ENCODE measurements at places on chromosomes 11 and 22.

DNA sequence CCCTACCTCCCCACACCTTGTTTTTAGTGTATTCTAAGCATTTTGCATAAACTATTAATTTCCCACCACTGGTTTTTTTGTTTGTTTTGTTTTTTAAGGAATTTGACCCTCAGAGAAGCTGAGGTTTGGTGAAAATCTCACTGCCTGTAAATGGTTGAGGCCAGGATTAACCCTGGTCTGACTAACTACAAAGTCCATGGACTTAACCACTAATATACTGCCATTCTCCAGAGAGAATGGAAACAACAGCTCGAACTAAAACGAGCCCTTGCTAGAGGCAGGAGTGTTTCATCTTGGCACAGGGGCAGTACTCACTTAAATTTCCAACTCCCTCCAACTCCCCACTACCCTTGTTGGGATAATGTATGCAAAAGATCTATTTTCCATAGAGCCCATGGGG is 3.0 kb downstream of the CTNND1 start:
- no peak for DNase-seq

DNA sequence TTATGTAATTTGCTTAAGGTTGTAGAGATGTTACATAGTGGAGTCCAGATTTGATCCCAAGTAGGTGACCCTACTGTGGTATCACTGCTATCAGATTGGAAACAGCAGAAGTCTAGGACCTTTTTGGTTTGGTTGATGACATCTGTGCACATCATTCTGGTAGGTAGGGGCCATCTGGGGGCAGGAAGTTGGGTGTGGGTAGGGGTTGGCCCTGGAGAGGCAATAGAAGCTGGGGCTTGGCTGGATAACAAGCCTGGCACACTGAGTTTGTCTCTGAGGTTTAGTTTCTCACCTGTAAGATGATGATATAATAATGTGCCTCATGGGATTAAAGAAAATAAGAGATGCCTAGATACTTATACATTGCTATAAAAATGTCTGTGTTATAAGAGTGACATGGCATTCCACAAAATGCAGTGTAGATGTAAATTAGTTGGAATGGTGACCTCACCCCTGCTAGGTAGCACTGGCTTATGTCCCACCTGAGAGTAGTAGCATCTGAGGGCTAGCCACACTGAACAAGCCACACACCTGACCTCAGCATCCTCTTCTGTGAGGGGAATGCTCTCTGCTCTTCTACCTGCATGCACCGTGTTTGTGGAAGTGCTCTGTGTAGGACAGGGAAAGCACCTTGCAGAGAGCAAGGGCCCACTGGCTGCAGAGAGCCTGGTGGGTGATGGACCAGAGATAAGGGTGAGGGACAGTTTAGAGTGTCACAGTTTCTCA is 36.9 kb downstream of the PTPRJ start:
- no peak for DNase-seq

GRCh38 chr22:34113381-34113780 is 193.1 kb upstream of the LARGE1 start:
- no peak for DNase-seq

DNA sequence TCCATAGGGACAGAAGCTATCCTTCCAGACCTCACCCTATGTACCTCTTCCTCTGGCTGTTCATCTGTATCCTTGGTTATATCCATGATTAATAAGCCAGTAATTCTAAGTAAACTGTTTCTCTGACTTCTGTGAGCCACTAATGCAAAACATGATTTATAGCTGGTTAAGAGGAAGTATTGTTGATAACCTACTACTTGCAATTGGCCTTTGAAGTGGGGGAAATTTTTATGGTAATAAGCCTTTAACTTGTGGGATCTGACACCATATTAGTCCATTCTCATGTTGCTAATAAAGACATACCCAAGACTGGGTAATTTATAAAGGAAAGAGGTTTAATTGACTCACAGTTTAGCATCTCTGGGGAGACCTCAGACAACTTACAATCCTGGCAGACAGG is 21.9 kb downstream of the CASP12 start:
- no peak for DNase-seq

DNA sequence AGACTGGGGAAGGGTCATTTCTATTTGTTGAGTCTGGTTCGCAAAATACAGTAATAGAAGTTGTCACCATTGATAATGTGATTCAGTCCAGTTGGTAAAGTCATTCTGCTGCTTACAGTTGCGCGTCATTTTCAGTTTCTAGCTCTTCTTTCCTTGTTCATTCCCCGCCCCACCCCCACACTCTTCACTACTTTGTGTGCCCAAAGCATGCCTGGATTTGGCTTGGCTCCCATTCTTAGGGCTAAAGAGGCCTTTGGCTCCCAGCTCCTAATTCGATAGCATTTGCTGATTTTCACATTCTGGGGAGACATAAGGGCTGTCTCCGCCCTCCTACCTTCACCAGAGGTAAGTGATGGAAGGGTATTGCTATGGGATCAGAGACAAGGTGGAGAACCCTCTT is 43.0 kb downstream of the CECR2 start:
- no peak for DNase-seq
